Lung microvascular endothelial cell (primary cell): ENCODE measurements at places on chromosomes 11 and 22. TPM values are rescaled to one million over a fixed set of nuclear protein-coding genes. Genes with fewer than 3 reads are reported as not detected.

The FJX1 gene
- total RNA-seq = 17.4 and 29.0 TPM in 2 replicates

The MN1 gene
- under 0.01 and 0.22 TPM in 2 replicates for total RNA-seq

The BRSK2 gene
- 0.22 and 0.40 TPM in 2 replicates for total RNA-seq

The OR4P4 gene
- total RNA-seq = not detected in 2 replicates

DNA sequence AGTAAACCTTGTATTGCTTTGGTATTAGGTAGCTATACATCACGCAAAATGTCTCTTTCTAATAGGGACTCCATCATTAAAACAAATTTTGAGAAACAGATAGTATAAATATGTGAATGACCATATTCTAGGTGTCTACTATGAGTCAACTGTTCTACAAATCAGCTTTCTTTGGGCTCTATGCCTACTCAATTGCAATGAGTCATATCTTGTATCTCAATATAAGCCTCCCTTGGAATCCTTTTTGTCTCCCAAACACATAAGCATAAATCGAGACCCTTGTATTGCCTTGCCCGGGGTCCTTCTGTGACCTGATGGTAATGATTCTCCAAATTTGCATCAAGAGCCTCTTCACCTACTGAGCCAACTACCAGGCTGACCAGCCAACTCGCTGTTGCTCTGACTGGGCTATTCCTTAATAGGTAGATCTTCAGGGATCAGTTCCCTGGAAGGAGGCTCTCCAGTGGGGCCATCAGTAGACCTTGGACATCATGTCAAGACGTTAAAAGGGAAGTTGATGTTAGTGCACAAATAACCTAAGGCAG is 22.2 kb downstream of the BLID start:
- DNase-seq = peak; percentile 40

The CACNA1I gene
- total RNA-seq = not detected in 2 replicates

GRCh38 chr11:66568124-66568916 is at the start of gene CTSF:
TSS of gene CTSF (minus strand) at chr11:66568606. CDS start at chr11:66568486, 120 bp downstream.
- DNase-seq = peak; percentile 75
